ENCODE measurements at places on chromosomes 7 and 10.

GRCh38 chr10:54837479-54837878 lies 36.4 kb upstream of the PCDH15 start:
- no peak for DNase-seq

DNA sequence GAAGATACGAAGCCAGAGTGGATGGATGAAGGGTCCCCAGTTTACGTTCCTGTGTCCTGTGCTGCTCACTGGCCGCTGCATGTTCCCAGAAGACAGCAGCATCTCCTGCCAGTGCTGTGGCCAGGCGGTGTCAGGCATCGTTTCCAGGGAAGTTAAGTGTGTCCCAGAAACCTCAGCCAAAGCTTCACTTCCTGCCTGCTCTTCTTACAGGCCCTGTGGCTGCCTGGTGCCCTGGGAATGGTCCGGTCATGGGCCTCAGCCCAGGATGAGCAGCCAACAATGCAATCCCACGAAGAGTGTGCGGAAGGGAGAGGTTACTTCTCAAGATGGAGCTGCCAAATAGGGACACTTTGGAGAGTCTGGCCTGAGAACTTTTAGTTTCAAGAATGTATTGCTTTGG lies 99.7 kb upstream of the TARP start:
- DNase-seq, result no peak

DNA sequence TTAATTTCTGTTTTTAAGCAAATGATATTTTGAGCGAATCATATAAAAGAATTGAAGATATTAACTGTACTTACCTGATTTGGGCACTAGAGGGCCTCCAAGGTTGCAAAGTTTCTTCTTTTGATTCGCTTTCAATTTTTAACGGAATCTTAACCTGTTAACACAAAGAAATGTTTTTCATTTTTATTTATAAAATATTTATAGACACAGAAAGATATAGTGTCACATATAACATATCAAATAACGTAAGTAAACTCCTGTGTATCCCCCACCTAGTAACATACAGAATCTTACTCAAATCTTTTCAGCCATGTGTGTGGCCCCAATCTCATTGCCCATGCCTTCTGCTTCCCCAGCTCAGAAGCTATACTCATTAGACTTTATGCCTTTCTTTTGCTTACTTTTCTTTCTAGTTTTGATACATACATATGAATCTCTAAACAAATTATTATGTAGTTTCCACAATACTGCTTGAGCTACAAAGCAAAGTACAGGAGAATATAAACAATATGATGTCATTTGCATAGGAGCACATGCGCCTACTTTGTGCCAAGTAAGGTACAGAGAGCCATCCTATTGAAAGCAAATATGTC lies 49.5 kb upstream of the ZPBP start:
- peak; percentile 70 for DNase-seq

DNA sequence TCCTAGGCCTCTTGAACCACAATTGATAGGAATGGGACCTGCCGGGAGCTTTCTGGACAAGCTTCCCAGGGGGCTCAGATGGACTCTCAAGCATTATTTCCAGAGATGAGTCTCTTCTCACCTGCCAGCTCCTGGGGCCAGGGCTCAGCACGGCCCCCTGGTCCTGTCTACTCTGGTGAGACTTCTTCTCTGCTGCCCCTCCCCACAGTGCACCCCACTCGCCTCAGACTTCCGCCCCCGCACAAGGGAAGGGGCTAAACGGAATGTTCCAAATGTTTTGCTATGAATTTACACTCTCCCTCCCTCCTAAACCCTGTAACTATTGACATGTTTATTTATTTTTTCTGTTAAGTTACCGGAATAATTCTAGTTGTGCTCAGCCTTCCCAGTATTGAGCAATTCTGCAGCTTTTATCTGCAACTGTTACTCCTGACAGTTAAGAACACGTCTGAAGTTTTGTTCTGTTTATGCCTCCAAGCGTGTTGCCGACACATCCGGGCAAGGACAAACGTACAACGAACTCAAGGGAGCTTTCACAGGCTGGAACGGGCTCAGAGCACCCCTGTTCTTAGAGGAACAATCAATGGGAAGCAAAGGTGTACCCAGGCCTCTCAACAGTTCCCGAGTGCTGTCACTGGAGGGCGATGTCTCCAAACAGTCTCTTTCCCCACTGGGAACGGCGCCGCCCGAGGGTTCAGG lies 55.2 kb downstream of the FHIP2A start:
- DNase-seq, result peak; percentile 76

- DNase-seq, result no peak
These were observed 1.1 kb upstream of the PRLHR start for GRCh38 chr10:118596426-118597124.

All from hematopoietic multipotent progenitor cell treated with erythropoietin and hydrocortisone succinate and interleukin-3 and kit ligand, for 8 days (in vitro differentiated cells).